Stimulated activated CD4-positive, alpha-beta T cell treated with anti-CD3 and anti-CD28 coated beads, Interleukin-2, amount 100 ng/mL, for 24 hours (primary cell): ENCODE measurements at places on chromosomes 2 and 18.

GRCh38 chr2:204225671-204226073, 289.1 kb downstream of the ICOS start:
- DNase-seq = no peak

GRCh38 chr2:163469561-163469962, 266.2 kb downstream of the FIGN start:
- no peak for DNase-seq

- no peak for DNase-seq
These were observed 17.3 kb upstream of the ESPNL start for GRCh38 chr2:238082827-238083226.

DNA sequence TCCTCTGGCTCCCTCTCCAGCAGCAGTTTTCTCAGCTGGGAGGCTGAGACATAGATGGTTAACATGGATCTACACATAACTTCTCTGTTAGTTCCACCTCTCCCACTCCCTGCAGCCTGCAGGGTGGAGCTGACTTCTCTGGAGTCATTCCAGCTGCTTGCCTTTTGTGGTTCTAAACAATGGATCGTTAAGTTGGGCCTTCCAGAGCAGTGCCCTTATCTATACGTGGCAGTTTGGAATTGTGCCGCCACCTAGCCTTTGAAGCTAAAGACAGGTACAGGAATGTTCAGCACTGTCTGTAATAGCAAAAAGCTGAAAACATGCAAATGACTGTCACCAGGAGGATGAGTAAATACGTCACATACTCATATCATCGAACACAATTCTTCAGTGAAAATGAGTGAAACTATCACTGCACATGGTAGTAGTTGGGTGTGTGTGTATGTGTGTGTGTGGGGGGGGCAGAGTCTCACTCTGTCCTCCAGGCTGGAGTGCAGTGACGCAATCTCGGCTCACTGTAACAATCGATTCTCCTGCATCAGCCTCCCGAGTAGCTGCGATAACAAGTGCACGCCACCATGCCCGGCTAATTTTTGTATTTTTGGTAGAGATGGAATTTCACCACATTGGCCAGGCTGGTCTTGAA, 50.3 kb downstream of the SH2D6 start:
- no peak for DNase-seq

DNA sequence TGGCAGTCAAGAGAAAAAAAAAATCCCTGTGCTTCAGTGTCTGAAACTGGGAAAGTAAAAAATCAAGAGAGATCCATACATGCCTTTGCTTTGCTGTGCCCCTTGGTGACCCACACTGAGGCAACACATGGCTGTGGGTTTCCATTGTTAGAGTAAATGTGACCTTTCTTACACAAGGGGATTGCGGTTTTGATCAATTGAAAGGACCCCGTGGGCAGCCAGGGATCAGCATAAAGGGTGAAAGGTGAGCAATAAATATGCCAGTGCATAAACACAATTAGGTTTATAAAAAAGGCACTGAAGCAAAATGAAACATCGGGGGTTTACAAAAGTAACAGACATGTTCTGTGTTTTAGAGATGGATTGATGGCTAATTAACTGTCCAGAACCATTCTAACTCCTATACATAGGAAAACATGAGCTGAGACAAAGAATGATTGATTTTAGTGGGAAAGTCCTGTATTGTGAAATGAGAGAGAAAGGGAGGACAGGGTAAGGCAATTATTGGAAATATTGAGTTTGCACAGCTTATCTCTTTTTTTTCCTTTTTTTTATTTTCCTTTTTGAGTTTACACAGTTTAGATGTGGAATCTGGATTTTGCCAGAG, 40.7 kb upstream of the BBS5 start:
- no peak for DNase-seq

- DNase-seq = no peak
These were observed 87.7 kb downstream of the PRKRA start for GRCh38 chr2:178363252-178363651.

DNA sequence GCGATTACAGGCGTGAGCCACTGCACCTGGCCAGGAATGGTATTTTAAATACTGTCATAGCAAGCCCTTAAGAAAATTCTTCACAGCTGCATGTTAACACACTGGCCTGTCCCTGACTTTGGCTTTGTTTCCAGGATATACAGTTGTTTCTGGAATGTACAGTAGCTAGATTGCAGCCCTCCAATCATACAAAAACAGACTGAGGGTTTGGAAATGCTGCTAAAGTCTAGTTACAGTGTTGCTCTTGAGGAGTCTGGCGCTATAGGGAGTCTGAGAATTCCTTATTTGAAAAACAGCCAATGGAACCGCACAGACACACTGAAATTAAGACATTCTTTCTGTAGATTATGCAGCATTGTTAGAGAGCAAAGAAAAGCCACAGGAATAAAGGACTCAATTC, 37.7 kb downstream of the STON1 start:
- DNase-seq = no peak

- DNase-seq = no peak
These were observed 192.6 kb upstream of the ZEB2 start for GRCh38 chr2:144712550-144712940.

GRCh38 chr2:112183327-112184025, 45.3 kb downstream of the FBLN7 start:
- peak; percentile 41 for DNase-seq

DNA sequence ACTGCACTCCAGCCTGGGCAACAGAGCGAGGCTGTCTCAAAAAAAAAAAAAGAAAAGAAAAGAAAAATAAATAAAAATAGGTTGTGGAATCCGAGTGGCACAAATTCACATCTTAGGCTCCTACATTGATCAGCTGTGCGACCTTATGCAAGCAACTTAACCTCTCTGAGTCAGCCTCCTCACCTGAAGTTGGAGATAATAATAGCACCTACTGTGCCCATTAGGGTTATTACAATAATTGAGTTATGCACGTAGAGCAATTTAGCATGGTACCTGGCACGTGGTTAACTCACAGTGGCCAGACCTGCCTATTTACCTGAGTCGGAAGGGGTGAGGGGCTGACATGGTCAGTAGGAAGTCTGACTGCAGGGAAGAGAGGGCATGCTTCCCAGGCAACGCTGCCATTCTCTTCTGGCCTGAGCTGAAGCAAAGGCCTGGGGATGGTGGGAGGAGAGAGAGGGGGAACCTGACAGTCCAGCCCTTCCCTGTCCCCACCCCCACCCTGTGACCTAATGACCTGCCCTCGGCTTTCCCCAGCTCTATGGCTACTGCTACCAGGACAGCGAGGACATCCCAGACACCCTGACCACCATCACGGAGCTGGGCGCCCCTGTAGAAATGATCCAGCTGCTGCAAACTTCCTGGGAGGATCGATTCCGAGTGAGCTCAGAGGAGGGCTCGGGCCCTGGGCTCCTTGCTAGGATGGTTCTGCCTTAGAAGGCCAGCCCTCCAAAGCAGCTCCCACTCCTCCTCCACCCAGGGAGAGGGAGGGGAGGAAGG, 5.1 kb downstream of the PKDCC start:
- no peak for DNase-seq

DNA sequence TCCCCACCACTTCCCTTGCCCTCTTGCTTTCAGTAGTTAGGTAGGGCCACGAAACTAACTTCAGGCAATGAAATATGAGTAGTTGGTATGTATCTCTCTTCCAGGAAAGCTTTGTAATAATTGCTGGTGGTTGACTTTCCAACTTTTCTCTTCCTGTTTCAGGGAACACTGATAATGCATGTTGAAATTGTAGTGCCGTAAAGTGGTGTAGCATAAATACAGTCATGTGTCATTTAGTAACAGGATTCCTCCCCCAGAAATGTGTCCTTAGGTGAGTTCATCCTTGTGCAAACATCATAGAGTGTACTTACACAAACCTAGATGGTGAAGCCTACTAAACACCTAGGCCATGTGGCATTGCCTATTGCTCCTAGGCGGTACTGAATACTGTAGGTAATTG, 429.2 kb downstream of the PID1 start:
- no peak for DNase-seq

- DNase-seq = no peak
These were observed 399.5 kb upstream of the RAB6C start for GRCh38 chr2:129580001-129580400.
